D341Med (cell line): ENCODE measurements at places on chromosomes 2 and 18.

DNA sequence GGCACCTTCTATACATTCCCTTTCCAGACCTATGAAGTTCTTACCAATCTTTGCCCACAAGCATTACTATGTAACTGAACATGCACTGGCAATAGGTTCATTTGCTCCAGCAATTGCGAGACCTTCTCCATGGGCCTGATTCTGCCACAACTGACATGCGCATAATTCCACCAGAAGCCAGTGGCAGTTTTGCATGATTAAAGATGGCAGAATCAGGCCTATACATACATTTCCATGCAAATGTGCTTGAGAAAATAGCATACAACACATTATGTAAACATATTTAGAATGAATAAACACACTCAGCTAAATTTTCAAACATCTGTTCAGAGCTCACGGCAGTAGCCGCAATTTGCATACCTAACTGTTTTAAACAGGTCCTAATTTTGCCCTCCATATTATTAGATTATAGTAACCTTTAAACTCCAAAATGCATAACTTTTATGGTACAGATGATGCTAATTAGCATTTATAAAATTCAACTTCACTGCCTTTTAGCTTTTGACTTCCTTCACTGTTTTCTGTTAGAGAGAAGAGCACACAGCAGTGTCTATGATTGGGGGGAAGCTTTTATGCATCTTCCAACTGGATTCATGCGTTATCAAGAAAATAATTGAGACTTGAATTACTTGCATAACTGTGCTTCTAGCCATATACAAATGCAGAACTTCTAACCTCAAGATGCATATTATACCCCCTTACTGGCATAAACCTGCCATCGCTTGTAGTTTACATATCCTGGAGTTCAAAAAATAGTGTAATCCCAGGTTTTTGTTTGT lies 155.3 kb upstream of the CDH19 start:
- no peak for DNase-seq

GRCh38 chr2:112811841-112812306 lies 24.7 kb downstream of the IL1B start:
- no peak for DNase-seq

DNA sequence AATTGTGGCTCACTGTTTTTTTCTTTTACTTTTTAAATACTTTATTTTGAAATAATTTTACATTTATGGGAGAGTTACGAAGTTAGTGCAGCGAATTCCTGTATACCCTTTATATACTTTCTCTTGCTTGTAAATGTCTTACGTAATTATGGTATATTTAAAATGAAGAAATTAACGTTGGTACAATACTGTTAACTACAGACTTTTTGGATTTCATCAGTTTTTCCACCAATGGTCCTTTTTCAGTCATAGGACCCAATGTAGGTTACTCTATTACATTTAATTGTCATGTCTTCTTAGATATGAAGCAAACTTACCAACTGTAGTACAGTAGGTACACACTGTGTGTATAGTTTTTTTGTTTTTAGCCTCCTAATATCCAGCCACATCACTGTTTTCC lies 76.3 kb downstream of the BOLA3 start:
- DNase-seq: no peak

DNA sequence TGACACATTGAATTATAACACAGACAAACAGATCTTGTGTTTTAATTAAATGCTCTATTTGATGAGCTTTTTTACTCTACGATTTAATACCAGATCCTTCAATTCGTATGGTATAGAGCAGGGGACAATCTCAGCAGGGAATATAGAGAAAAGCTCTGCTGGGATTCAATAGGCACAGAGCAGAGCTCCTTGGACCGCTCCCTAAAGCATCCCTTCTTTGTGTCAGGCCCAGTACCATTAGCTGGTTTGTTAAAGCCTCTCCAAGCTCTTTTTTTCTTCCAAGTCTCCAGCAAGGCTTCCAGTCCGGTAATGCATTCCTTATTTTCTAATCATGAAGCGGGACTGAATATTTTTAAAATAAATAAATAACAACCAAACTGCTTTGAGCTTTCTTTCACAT lies 466.0 kb downstream of the NR4A2 start:
- DNase-seq: no peak

DNA sequence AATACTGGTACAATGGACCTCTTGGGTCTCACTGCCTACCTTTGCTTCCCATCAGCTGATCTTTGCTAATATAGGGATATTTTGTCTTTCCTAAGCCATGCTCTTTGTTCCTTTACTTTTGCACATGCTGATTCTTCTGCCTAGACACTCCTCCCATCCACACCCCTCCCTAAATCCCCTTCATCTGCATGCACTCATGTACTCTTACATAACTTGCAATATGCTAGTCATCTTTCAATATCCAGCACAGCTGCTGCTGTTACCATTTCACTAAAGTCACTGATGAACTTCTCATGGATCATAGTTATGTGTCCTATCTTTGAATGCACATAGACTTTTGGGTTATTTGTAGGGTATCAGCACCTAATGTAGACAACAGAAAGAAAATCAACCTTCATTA lies 18.5 kb upstream of the DTNA start:
- DNase-seq: no peak

- DNase-seq: no peak
Measured at GRCh38 chr18:45753286-45753685, 29.3 kb downstream of the SLC14A1 start.

DNA sequence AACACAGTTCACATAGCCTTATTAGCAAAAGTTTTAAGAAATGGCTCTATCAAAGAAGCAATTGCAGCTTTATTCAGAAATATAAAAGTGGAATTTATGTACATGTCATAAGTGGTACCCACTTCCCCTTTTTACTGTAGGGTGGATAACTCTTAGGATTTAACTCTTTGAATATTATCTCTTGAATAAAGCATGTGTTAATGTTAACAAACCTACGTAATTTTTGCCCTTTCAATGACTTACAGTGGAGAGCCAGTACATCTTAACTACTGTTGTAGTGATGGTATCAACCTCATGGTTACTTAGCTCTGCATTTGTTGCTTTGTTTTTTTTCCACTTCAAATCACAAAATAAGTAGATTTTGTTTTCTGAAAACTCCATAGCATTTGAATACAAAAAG lies 8.8 kb downstream of the NABP1 start:
- DNase-seq: no peak
